ENCODE measurements at places on chromosomes 3 and 15. TPM values are rescaled to one million over a fixed set of nuclear protein-coding genes. Genes with fewer than 3 reads are reported as not detected.

DNA sequence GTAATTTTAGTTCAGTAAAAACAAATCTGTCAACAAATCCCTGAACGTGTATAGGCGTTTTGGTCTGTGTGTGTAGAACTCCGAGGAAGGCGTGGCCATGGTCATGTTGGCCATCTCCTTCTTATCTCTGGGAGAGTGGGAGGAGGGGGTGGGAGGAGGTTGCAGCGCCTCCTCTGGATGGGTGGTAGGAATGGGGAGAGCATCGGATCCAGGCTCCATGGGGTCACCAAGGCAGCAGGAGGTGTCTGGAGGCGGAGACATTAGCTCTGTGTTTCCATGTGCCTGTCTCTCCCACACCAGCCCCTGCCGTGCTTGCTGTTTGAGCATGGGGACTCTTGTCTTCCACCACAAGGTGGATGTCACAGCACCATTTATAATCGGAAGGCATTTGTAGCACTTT is 34.5 kb upstream of the TRPM1 start:
- DNase-seq: no peak

DNA sequence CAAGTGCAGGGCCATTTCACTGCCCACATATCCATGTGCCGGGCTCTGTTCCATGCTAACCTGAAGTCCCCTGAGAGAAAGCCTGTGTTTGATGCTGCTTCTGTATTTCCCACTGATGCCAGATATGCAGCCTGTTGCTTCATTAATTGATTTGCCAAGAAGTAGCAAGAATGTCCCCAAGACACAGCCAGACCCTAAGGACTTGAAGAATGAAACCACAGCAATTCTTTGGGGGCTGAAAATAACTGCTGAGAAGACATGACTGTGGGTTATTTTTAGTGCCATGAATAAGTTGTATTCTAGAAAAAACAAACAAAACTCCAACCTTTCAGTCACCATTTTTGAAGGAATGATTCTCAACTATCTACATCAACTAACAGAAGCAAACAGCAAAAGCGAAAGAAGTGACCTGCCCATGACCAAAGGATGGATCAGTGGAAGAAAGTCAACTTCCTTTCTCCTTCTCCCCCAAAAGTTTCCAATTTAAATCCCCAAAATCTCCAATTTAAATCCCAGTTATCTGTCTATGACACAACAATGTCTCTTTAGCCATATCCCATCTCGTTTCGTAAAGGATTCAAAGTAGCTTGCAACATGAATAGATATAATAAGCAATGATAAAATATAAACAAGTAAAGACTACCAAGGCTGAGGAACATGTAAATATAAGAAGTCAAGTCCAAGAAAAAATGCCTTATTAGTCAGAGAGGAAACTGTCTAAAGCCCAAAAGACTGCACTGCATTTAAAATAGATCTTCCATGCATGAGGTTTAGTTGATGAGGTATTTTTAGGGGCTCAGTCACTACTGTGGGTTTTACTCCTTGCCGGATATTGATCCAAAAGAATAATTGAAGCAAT is 226.8 kb downstream of the DTWD1 start:
- DNase-seq: no peak

- DNase-seq: no peak
Measured at GRCh38 chr3:183202004-183202722, 39.6 kb upstream of the LAMP3 start.

The SCG5 gene
- total RNA-seq: not detected

The IL5RA gene
- total RNA-seq: 0.65 TPM

- DNase-seq: no peak
Measured at GRCh38 chr3:52046186-52046901, 10.0 kb downstream of the DUSP7 start.

The PSMA4 gene
- total RNA-seq: 118 TPM

The LRRC34 gene
- 1.6 TPM for total RNA-seq

DNA sequence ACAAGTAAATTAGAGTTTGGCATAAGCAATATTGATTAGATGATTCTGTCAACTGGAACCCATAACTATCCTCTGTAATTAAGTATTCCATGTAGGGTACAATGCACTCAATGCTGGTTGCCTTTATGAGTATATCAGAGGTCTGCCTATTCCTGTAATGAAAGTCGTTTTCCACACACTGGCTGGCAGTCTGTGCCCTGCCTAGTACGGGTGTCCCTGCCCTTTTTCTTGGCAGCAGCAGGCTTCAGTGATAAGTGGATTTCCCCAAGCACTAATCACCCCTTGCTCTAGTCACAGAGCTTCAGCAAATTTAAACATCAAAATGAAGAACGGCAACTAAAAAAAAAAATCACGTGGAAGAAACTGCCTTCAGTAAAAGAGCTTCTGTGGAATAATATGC is 294.8 kb upstream of the STT3B start:
- DNase-seq: no peak

The KIF23 gene
- total RNA-seq: 1.5 TPM

DNA sequence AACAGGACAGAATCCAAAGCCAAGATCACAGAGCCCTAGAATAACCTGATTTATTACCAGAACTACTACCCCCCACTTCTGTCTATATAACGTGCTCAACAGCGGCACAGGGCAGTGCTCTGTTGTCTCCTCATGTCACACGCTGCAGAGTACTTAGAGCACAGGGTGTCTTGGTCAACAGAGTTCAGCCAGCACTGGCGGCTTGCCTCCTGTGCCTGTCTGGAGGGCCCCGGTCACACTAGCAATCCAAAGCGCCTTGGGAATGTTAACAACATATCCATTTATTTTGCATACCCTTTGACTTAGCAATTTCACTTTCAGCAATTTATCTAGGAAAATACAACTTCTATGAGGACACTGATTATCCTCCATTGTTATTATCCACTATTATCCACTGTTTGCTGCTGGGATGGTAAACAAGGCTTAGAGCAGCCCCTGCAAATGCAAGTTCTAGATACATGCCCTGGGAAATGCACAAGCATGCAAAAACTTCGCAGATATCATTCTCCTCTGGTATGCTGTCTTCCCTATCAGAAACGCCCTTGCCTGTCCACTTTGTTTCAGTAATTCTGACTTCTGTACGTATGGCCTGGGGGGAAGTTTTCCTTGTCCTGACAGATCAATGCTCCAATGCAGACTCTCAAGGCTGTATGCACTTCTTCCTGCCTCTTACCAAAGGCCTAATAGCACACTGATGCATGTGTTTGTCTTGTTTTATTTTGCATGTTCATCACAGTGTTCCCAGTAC is 86.2 kb upstream of the OCA2 start:
- DNase-seq: peak; percentile 75

DNA sequence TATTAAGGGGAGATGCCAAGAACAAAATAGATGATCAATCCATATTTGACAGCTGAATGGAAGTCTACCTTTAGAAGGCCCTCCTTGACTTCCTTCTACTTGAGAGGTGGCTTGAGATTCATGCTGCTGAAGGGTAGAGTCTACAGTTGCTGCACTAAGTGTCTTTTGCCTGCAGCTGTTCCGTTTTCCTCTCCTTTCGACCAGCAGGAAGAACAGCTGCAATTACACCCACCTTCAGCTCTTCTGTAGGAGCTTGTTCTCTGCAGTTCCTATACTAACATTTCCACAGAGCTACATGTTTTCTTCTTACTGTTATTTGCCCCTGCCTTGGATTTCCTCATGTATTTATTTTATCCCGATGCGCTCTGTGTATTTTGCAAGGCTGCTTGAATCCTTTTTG is 79.1 kb downstream of the ARRDC4 start:
- no peak for DNase-seq
